ENCODE measurements at places on chromosomes 6 and 20.

- DNase-seq, result peak; percentile 65
Measured at GRCh38 chr6:153312634-153313033, 181.6 kb upstream of the RGS17 start.

DNA sequence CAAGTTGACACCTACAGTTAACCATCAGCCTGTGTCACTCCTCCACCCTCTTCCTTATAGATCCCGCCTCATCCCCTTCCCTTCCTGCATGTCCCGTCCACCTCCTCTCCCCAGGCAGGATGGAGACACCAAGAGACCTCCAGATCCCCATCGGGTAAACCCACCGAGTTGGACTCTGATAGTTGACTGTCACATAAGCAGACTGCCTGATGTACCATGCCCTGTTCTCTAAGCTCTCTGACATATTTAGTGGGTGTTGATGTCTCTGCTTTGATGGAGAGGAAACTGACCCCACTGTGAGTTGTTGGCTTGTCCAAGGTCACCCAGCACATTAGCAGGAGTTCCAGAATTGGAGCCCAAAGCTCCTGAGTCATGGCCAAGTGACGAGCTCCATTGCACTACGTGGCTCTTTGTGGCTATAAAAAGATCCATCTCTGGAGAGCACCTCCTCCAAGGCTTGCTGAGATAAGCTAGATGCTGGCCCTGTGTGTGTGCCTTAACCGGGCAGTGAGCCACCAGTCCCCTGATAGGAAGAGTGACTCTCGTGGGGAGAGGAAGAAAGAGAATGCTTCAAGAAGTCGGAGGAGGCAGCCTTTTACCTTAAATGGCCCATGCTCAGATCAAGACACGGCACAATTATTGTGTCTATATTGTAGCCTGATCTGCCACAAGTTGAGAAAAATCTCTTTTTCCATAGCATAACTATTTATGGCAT is 236.0 kb upstream of the ECI2 start:
- DNase-seq, result peak; percentile 82

GRCh38 chr6:119184008-119184648 is 105.7 kb upstream of the FAM184A start:
- DNase-seq, result peak; percentile 3

GRCh38 chr6:135372758-135373157 is 124.8 kb downstream of the AHI1 start:
- peak; percentile 73 for DNase-seq

GRCh38 chr20:13035399-13036152 is 26.8 kb downstream of the SPTLC3 start:
- no peak for DNase-seq

- no peak for DNase-seq
Measured at GRCh38 chr20:62760856-62761758, 35.2 kb upstream of the MRGBP start.

DNA sequence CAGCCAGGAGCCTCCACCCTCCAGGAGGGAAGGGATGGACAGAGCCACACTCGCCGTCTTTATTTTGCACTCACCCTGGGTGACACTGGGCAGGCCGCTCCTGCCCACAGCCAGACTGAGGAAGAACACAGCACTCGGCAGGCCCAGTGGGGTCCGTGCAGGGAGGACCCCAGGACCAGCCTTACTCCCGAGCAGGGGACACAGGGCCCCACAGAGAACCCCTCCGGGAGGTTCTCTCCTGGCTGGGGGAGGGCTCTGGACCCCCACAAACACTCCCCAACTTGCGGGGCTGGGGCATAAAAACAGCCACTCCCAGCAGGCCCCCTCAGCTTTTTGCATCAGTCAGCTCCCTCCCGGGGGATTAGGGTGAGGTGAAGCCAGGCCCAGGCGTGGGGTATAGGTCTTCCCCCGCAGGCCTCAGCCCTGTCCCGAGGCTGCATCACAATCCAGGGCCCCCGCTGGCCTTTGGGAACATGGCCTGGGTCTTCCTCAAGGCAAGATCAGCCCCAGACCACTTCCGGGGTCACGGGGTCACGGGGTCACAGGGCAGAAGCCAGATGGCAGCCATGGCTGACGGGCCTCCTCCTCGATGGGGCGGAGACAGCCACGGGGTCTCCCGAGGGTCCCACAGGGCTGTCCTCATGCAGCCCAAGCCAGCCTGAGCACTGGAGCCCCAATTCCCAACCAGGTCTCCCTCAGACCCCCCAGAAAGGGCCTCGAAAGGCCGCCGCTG is 3.2 kb downstream of the TNFRSF6B start:
- DNase-seq, result no peak

DNA sequence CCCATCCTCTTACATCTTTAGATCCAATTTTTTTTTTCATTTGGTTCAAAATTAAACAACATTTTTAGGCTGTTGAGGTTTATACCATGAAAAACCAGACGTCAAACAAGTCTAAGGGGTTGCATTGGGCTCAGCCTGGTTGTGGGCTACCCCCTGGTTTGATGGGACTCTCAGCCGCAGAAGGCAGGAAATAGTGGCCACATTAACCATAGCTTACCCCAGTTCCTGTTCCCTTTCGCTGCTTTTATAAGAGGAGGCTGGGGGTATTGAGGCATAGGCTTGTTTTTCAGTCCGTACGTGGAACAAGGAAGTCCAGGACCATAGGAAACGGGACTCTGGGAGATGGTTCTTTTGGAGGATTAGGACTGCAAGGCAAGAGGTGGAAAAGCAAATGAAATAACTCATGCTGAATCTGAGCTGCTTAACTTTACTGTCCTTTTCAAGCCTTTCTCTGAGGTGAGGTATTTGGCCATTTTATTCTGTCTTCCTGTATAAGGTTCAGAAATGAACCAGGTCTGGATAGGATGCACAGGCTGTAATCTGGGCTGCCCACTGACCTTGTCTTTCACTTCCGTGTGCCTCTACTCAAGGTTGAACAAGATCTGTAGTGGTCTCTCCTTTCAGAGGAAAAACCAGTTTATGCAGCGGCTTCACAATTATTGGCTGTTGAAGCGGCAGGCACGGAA is 7.7 kb downstream of the BRPF3 start:
- no peak for DNase-seq

- DNase-seq, result no peak
Measured at GRCh38 chr6:44505751-44506150, 118.2 kb downstream of the CDC5L start.

DNA sequence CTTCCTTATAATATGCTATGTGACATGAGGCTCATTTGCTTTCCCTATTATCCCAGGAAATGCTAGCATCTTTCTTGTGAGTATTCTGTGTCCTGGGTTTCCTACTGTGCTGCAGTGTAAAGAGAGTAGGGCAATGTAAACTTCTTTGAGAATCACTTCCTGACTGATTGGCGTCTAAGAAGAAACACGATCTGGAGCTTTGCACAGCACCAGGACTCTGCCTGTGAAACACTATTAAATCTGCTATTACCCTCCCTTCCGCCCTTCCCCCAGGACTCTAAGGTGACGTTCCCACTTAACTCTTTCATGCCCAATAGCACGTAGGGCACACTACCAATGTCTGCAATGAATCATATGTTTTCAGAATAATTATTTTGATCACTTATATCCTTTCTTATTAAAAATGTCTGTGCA is 607.3 kb upstream of the CITED2 start:
- DNase-seq, result peak; percentile 74

GRCh38 chr6:27986928-27987725 is 30.1 kb downstream of the OR2B6 start:
- peak; percentile 54 for DNase-seq

- DNase-seq, result peak; percentile 77
Measured at GRCh38 chr6:158703837-158704822, 54.3 kb downstream of the SYTL3 start.

DNA sequence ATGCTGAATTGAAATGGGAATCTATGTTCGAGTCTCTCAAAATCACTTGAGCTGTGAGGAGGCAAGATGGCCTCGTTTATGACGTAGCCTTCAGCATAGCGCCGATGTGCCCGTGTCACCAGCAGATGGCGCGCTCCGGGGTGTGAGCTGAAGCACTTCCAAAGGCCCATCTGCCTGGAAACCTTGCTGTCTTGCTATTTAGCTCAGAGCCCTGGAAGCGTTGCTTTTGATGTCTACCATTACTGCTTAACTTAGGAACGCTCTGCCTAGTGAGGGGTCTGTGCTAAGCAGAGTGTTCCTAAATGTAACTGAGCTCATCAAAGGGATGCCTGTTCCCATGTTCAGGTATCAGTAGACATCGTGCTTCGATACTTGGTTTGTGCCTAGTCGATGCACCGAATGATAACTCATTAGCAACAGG is 67.7 kb downstream of the SYCP2L start:
- peak; percentile 81 for DNase-seq

DNA sequence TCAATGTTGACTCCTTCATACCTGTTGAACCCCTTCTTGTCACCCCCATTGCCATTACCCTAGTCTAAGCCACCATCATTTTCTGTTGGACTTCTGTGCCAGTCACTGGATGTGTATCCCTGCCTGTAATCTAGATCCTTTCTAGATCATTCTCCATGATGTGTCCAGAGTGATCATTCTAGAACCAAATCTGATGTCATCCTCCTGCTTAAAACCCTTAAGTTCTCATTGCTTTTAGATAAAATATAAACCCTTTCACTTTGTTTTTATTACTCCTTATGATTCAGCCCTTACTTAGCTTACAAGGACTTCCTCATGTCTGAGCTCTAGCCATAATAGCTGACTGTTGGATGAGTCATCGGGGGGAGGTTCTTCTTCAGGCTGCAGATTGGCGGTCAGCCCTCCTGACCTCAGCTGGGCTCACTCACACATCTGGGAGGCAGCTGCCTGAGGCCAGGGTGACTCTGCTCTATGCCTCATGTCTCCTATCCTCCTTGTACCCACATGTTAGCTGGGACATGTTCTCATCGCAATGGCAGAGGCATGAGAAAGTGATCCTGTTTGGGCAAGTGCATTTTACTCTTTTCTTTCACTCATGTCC is 287.6 kb downstream of the ESR1 start:
- DNase-seq, result peak; percentile 100

GRCh38 chr20:60056407-60057122 is 98.3 kb downstream of the CDH26 start:
- no peak for DNase-seq

DNA sequence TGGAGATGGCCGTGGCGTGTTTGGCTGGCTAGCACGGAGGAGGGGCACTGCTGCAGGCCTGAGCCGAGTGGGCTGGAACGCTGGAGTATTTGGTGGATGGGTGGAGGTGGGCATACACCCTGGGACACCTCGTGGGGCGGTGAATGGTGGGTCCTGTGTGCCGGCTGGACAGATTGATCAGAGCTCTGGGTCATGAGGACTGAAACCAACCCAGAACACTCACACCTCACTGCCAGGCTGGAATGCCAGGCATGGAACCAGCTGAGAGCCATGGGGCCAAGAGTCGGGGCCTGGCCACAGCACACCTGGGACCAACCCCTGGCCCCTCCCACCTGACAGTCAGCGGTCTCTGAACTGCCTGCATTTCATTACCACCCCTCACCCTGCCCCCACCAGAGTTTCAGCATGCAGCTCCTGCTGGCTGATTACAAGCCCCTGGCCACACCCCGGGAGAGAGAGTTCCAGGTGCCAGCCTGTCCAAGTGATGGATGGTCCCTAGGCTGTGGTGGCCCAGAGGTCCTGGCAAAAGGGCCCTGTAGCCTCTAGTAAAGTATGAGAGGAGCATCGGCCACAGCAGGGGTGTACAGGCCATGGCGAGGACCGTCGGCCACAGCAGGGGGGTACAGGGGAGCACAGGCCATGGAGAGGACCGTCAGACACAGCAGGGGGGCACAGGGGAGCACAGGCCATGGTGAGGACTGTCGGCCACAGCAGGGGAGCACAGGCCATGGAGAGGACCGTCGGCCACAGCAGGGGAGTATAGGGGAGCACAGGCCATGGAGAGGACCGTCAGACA is 3.3 kb downstream of the NPBWR2 start:
- no peak for DNase-seq

DNA sequence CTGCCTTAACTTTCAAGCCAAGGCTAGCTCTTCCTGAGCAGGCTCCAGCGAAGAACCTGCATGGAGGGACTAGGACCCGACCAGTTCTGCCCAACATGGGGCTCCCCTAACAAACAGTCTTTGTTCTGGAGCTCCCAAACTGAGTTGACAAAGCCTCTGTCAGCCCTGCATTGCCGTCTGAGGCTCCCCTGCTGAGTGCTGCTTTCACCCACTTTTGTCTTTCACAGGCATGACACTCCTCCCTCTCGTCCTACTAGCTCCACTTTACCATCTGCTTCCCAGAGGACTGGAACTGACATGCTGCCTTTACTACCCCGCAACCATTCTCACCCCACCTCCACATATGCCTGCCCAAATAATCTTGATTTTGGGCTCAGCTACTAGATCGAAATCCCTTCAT is 45.1 kb upstream of the B4GALT5 start:
- DNase-seq, result no peak

- peak; percentile 59 for DNase-seq
Measured at GRCh38 chr6:130937942-130938604, 110.9 kb downstream of the SMLR1 start.

- no peak for DNase-seq
Measured at GRCh38 chr20:47262365-47263013, 94.0 kb downstream of the ZMYND8 start.

DNA sequence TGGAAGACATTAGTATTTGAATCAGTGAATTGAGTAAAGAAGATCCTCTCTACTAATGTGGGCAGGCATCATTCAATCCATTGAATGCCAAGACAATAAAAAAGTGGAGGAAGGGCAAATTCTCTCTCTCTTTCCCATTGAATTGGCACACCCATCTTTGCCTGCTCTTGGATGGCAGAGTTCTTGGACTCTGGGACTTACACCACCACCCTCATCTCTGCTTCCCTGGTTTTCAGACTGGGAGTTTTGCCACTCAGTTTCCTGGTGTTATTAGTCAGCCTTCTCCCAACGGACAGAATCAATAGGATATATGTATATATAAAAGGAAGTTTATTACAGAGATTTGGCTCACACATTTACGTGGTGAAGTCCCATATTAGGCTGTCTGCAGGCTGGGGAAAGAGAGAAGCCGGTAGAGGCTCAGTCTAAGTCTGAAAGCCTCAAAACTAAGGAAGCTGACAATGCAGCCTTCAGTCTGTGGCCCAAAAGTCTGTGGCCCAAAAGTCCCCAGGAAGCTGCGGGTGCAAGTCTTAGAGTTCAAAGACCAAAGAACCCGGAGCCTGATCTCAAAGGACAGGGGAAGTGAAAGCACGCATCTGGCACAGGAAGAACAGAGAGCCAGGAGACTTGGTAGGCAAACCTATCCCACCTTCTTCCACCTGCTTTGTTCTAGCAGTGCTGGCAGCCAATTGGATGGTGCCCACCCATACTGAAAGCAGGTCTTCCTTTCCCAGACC is 64.4 kb downstream of the SMPDL3A start:
- no peak for DNase-seq
